DMS 273 treated with DMSO at 0.1 percent for 48 hours (cell line): ENCODE measurements at places on chromosomes 13 and 19.

DNA sequence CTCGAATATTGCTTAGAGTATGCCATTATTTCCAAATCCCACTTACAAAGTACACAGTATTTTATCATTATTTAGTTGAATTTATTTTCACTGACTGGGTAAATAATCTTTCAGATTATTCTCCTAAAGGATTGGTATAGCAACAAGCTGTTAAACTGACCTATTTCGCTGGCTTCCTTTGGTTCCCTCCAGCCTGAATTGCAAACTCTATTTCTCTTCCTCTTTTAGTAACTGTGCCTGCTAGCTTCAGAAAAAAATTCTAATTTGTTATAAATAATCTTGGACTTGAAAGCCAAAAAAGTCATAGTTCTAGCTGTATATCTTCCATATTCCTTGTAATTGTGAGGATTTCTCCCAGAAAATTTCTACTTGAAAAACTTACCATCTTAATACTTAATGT, 15.0 kb upstream of the CCNA1 start:
- no peak for DNase-seq

GRCh38 chr19:46609511-46610412, 8.6 kb downstream of the CALM3 start:
- DNase-seq, result no peak

DNA sequence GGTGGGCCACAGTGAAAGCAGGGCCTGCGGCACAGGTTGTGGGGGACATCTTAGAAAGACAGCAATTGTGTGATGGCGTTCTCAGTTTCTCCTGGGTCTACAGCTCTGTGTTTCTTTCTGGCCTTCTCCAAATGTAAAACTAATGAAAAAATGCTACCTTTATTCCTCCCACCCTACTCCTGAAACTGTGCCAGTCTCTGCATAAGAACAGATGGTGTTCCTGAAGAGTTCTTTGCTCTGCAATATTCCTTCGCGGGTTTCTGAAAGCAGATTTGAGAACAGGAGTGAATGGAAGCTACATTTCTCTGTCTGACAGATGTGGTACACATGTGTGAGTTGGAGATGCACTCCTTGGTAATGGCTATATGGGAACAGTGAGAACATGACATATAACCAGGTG, 18.0 kb upstream of the LRCH1 start:
- no peak for DNase-seq

DNA sequence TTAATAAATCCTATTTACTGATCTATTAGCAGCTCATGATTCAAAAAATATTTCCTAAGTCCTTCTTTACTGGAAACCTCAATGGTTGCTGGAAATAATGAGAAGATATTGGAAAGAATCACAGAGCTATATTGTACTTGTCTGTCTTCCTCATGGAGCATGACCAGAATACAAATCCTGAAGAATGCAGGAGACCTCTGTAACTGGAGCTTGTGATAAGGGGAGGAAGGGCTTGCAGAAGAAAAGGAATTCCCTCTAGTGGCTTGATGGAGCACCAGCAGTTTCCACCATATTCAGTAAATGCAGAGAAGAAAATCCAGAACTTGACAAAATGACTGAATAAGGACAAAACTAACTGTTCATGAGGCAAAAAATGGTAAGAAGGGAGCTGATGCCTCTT, 1333.1 kb downstream of the EFNB2 start:
- peak; percentile 8 for DNase-seq

DNA sequence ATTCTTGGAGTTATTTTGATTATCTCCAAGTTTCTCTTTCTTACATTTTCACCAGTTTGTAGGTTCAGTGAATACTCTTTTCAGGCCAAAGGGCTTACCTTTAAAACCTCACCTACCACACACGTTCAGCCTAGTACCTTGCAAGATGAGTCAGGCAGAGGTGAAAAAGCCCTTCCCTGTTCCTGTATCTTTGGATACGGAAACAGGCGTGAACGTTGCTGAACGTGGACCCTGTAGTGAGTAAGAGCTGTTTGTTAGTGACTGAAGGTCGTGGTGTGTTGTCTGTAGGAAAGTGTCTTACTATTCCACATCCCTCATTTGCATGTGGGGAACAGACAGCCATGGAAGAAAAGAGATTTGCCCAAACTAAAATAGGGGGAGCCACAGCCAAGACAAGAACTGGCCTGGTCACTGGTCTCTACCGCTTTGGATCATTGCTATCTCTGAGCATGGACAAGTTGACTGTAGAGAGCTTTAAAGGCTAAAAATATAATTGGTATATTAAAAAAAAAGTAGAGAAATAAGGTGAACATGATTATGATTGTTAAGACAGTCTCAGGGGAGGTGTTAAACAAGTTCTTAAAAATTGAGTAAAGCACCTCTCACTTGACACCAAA, 3.5 kb downstream of the CEBPG start:
- no peak for DNase-seq

- DNase-seq, result no peak
These were observed 45.6 kb upstream of the MTIF3 start for GRCh38 chr13:27496006-27496405.

- DNase-seq, result no peak
These were observed 28.7 kb downstream of the CYP4F2 start for GRCh38 chr19:15869109-15869555.

DNA sequence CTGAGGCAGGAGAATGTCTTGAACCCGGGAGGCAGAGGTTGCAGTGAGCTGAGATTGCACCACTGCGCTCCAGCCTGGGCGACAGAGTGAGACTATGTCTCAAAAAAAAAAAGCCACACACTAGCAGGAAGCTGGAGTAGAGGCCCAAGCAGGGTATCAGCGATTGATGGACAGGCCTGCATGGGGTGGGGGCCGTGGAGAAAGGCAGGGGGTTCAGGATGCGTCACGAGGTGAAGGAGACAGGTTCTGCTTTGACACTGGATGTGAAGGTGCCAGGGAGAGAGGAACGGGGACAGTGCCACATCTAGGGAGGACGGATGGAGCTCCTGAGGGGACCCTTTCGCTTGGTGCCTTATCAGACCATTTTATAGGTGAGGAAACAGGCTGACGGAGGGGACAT, 7.1 kb downstream of the COLGALT1 start:
- DNase-seq, result no peak

DNA sequence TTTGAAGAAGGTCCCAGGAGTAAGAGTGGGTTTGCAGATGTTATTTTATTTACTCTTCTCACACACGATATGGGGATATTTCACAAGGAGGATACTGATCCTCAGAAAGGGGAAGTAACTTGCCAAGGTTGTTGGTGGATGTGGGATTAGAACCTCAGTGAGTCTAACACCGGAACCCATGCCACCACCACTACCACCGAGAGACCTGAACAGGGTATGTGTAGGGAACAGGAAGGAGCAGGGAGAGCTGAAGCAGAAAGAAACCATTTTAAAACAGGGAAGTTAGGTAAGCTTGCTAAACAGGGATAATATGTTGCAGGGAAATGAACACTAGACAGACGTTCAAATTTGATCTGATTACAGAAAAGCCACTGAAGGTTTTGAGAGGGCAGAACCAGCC, 11.6 kb upstream of the CEACAM3 start:
- no peak for DNase-seq

DNA sequence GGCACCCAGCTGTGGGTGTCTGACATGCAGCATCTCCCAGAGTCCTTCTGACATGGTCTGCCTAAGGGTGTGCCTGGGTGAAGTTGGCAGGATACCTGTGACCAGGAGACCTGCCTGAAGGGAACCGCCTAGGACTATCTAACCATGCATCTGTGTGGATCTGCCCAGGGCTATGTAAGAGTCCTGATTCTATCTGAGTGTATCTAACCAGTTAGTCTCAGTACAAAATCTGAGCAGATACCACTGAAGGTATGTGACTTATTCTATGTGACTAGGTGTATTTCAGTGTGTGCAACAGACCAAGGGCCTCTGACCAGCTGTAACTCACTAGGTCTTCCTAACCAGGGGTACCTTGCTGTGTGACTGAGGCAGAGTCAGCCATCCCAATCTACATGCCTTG, 28.2 kb upstream of the FBL start:
- no peak for DNase-seq

- peak; percentile 4 for DNase-seq
These were observed 673 bp downstream of the TEAD2 start for GRCh38 chr19:49361438-49362047.

GRCh38 chr19:2639999-2640398, 62.5 kb downstream of the GNG7 start:
- DNase-seq, result no peak

- DNase-seq, result no peak
These were observed 29.3 kb downstream of the ZNF566 start for GRCh38 chr19:36460046-36460445.

DNA sequence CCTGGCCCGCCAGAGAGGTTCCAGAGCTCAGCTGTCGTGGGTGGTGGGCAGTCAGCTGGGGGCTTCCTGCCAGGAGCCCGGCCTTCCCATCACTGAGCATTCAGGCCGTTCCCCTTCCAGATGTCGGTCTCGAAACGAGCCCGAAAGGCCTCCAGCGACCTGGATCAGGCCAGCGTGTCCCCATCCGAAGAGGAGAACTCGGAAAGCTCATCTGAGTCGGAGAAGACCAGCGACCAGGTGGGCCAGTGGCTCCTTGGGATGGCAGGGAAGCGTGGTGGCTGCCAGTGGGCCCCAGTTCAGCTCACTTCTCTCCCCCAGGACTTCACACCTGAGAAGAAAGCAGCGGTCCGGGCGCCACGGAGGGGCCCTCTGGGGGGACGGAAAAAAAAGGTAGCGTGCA, 19.3 kb downstream of the HDGFL2 start:
- no peak for DNase-seq

DNA sequence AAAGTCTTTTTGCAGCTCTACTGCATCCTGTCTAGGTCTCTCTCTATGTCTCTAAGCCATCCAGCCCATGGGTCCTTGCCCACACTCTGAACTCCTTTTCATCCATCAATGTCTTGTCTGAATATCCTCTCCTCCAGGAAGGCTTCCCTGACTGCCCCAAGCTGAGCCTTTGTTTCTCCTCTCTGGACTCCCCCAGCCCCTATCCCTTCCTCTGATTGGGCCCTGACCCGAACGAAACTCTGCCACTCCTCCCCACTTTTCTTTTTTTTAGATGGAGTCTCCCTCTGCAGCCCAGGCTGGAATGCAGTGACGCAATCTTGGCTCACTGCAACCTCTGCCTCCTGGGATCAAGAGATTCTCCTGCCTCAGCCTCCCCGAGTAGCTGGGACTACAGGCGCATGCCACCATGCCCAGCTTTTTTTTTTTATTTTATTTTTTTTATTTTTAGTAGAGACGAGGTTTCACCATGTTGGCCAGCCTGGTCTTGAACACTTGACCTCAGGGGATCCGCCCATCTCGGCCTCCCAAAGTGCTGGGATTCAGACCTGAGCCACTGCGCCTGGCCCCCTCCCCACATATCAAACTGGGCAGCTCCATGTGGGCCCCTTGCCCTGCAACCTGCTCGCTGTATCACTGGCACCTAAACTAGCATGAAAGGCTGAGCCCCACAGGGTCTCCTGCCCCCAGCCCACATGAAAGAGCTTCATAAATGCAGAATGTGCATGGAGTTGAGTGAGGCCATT, 870 bp upstream of the UNC13A start:
- DNase-seq, result no peak

DNA sequence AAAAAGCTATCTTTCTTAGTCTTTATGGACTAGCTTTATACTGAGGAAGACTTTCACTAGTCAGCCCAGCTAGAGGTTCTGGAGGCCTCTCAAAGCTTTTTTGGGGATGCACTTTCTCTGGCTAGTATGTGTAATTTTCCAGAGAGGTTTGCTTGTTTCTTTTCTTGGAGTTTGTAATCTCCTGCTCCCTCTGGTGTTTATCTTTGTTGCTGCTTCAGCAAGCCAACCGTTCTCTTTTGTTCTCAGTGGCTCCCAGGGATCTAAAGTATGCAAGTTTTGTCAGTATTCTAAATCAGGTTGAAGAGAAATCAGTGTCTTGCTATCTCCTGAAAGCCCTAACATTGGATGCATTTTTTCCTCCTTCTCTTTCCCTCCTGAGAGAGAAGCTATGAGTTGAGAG, 121.1 kb upstream of the MYO16 start:
- DNase-seq, result no peak

DNA sequence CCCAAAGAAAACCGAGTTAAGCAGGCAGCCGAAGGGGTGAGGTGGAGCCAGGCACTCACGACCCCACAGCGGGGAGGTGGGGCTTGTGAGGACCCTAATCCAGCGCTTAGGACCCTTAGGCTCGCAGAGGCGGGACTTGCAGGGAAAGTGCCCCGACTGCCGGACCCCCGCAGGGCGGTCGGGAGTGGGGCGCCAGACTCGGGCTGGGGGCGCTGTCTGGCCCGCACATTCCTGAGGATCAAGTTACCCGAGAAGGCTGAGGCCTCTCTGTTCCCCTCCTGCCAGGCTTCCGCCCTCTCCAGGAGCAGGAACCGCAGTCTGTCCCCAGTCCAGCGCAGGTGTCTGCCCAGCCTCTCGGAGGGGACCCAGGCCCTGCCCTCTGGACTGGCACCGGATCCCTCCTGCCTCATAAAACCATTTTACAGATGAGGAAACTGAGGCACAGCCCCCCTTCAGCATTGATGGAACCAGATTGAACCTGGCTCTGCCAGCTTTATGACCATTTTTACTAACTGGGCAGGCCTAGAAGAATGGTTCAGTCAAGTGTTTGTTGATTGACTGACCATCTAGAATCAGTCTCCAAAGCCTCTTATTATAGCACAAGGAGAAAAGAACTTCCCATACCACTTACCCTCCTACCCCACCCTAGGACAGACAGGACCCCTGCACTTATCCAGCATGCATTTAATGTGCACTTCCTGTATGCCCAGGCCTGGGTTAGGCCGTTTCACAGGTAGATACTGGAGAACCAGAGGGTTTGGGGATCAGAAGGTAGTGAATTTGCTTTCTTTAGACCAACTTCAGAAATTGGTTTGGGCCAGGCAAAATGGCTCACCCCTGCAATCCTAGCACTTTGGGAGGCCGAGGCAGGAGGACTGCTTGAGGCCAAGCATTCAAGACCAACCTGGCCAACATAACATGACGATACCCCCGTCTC, 6.7 kb upstream of the JUND start:
- DNase-seq, result no peak

- DNase-seq, result peak; percentile 30
These were observed 1.5 kb upstream of the ATP5F1D start for GRCh38 chr19:1239796-1240737.

- DNase-seq, result no peak
These were observed 4.4 kb downstream of the KLF5 start for GRCh38 chr13:73063166-73063565.
